GM04504 (cell line): ENCODE measurements at places on chromosomes 12 and 14.

- DNase-seq = no peak
These were observed 108.6 kb upstream of the TTC7B start for GRCh38 chr14:90924621-90925340.

GRCh38 chr14:92847278-92847677 is 53.2 kb downstream of the GOLGA5 start:
- DNase-seq = no peak

GRCh38 chr12:52630008-52630500 is 11.7 kb upstream of the KRT73 start:
- DNase-seq = no peak

DNA sequence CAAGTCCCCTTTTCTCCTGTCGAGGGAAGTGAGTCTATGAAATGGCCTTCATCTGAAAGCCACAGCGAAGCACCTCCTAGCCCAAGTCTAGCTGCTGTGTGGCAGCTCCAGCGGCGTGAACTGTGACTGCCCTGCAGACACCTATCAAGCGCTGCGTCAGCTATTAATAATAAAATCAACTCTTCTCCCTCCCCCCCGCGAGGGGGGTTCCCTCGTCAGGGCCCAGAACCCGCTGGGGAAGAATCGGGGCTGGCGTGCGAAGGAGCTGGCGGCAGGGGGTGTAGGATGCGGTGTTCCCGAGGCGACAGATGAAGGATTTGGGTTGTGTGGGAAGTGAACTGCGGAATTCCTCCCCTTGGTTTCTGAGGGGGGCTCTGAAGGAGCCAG is 662 bp upstream of the ATP2A2 start:
- DNase-seq = no peak

- peak; percentile 4 for DNase-seq
These were observed 886.7 kb downstream of the NRXN3 start for GRCh38 chr14:79056879-79057278.

DNA sequence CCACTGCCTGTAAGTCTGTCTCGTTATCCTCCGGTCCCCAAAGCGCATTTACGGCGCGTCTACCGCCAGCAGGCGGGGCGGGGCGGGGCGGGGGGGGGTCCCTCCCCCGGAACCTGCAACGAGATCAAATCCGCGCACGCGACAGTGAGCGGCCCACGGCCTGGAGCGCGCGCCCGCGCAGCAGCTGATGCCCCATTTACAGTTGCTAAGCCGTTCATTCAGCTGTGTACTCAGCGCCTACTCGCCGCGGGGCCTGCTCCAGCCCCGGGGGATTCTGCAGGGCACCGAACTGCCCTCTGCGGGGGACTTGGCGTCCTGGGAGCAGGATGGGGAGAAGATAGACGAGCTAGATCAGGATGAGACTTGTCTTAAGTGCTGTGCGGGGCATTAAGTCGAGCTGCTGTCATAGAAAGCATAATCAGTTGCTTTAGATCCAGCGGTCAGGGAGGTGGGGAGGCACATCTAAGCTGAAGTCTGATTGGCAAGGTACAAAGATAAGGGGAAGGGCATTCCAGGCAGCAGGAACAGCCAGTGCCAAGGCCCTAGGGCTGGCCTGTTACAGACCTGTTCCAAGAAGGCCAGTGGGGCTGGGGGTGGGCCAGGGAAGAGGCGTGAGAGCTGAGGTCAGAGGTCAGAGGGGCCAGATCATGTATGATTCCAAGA is 1.4 kb upstream of the CCDC85C start:
- no peak for DNase-seq

- DNase-seq = no peak
These were observed 13.3 kb upstream of the RGS6 start for GRCh38 chr14:71918955-71919354.

DNA sequence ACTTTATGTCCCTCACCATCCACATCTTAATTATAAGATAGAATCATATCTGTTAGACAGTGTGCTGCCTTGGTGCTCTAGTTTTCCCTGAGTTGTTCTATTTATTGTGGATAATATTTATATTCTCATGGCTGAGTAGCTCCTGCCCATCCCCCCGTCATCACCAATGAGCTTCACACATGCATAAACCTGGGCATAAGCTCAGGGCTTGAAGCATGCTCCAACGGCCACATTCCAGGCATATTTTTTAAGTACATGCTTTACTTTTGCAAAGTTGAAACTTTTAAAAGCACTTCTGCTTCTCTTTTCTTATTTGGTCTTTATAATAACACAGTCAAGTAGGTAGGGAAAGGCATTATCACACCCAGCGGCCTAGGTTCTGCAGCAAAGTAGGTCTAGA is 3.4 kb upstream of the FBXO34 start:
- no peak for DNase-seq

GRCh38 chr12:94980577-94980976 is 22.9 kb downstream of the NDUFA12 start:
- DNase-seq = no peak

DNA sequence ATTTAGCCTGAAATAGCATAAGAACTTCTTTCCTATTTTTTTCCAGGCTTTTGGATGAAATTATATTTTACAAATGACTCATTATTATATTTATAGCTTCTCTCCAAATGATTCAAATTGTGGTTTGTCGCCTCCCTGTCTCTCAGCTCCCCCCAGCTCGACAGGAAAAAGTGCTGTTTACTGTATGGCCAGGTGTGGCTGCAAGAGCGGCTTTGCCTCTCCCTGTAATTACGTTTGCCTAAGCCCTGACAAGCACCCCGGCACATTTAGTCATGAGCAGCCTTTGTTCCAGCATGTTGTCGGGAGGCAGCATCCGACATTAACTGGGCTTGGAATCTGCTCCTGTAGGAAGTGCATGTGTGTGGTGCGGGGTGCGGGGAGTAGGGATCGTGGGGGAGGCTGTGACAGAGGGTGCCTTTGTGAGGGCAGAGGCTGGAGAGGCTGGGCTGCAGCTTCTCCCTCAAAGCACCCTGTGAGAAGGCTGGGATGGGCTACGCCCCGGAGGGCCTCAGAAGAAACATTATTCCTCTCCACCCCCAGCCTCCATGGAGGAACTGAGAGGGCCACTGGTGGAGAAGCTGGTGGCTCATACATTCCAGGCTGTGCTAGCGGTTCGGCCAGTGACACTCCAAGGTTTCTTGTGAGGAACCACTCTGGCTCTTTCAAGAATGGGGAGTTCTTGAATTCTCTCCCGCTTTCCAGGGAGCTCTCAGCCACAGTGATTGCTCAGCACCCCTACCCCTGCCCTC is 42.1 kb upstream of the CTDSP2 start:
- no peak for DNase-seq

DNA sequence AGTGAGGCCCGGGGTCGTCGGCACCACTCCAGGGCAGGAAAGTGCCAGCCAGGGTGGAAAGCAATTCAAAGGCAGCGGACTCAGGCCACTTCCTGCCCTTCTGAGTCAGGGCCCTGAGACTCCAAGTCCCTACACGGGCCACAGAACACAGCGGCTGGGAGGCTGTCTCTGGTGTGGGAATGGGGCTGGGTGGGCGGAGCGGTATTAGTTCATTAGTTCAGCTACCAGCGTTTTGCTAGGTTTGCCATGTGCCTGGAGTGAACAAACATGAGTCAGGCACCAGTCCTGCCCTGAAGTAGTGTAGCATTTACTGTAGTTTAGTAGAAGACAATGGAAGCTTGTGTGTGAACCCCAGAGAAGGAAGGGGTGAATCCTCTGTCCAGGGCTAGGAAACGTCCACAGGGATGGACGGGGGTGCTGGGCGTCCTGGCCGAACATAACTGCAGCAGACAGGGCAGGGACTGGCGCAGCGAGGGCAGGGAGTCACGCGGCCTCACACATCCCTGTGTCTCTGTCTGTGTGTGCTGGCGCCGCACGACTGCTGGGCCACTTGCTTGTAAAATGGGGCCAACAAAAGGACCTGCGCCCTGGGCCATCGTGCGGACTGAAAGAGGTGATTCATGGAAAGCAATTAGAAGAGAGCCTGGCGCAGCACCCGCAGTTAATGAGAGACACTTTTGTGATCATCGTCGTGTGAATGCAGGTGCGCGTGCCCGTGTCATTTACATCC is 186.4 kb upstream of the PRMT8 start:
- DNase-seq = peak; percentile 23

DNA sequence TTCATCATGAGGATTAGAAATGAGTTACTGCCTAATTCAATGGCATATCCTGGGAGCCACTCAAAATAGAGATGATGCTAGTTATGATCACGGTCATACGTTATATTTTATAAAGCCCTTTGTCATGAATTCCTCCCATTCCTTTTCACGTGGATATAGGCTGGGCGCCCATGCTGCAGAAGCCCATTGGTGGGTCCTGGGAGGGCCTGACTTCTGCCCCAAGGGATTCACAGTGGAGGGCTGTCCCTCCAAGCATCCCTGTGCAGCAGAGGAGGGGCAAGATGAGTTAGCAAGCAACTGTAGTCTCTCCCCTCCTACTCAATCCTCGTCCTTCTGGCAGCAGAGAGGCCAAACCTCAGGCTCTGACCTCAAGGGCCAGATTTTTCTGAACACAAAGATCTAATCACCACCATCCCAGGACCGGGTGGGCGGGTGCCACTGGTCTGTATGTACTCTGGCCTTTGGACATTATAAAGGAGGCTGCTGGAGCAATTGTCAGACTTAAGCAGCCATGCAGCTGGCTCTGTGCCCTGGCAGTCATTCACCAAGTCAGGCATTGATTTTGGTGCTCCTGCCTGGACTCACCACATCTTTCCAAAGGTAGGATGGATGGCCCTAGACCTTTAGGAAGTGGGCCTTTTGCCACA is 8.6 kb downstream of the GLTP start:
- DNase-seq = no peak

DNA sequence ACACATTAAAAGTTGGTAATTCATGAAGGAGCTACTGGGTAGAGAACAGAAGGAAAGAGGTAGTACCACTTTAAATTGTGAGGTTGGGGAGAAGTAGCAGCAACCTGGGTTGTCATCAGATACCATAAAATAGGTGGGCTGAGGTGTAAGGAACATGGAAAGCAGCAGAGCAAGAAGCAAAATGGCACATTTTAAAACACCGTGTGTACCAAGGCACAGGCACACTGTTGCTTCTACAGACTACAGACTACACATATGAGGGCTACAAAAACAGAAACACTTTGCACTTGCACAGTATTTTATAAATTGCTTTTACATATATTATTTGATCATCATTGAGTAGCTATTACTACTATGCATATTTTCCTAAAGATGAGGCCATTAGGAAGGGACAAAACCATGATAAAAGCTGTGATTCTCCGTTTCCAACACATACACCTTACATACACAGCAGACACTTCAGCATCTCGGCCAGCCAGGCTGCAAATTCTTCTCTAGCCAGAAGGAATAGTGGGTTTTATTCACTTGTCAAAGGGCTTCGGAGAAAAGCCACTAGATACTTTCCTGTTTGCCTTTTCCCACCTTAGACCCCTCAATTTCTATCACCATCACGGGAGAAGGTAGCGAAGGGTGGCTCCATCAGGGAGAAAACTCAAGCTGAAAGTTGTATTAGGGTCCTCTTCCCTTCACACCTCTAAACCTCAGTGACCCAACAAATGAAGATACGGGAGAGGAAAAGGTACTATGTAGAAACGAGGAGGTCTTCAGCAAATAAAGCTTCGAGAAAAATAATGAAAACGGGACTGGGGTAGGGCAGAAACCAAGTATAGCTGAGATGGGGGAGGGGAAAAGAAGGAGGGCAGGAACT is 1.6 kb downstream of the PYM1 start:
- no peak for DNase-seq

DNA sequence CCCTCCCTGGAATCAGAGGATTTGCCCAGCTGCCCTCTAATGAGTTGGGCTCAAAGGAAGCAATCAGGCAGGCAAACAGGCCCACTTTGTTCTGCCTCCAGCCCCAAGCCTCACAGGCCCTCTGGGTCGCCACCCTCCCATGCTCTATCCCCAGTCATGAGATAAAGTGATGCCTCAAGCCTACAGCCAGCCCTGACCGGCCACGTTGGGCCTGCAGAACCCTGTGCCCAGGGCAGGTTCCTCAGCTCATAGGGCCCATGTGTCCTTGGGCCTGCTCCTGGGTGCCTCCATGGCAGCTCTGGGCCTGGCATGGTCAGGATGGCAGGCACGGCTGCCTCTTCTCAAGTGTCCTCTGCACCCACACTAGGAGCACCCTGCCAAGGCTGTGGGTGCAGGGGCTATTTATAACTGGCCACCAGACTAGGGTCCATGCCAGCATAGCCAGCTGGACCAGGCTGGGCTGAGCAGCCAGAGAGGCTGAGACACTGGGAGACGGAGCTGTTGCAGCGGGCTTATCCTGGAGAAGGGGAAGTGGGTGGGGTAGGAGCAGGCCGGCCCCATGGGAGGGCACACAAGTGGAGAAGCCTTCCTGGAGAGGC is 20.2 kb downstream of the HDAC7 start:
- DNase-seq = no peak

- no peak for DNase-seq
These were observed 366.8 kb downstream of the VRK1 start for GRCh38 chr14:97164021-97164420.

DNA sequence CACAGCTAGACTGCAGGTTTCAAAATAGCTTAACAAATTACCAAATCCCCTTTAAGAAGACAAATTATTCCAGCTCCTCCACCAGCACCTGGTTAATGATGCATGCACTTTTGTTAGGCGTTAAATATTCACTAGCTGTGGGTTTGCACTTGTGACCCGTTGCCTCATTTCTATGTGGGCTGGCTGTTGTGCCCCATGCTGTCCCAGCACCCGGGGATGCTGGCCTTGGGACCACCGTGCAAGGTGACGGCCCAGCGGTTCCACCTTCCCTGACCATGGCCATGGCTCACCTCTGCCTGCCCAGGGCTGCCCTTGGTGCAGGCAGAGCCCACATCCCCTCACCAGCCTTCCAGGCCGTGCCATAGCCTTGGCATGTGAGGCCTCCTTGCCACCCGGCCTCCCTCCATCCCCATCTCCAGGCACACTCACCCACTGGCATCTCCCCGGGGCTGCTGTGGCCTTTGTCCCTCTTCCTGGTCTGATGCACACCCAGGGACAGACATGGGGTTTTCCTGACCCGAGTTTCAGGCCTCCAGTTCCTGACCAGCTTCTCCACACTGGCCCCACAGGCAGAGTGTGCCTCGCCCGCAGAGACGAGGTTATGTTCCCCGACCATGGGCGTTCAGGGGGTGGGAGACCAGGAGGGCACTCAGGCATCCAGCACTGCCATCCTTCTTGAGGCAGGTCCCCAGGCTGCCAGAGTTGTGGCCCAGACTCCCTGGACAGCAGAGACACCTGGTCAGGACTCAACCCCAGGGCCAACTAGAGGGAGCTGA is 20.3 kb upstream of the C14orf180 start:
- DNase-seq = no peak

DNA sequence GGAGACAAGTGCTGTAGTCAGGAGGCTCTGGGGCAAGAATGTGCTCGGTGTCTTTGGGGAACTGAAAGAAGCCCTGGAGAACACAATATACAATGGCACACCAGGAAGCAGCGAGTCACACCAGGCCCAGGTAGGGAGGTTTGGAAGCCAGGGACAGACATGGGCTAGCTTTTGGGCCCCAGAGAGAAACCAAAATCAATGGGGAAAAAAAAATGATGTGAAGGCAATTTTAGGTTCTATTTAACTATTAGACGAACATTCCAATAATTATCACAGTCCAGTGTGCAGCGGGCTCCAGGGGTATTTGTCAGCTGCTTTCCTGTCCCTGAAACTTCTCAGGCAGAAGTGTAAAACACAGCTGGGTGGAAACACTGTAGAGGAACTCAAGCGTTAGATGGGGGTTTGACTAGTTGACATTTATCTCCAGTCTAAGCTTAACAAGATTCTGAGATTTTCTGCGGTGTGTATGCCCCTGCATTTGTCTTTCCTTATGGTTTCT is 21.8 kb upstream of the EGLN3 start:
- DNase-seq = no peak

- peak; percentile 31 for DNase-seq
These were observed 72.0 kb downstream of the PPP2R5E start for GRCh38 chr14:63470962-63471793.
